Pancreas (tissue), 10 donors: ENCODE measurements at places on chromosomes 5 and 9.

DNA sequence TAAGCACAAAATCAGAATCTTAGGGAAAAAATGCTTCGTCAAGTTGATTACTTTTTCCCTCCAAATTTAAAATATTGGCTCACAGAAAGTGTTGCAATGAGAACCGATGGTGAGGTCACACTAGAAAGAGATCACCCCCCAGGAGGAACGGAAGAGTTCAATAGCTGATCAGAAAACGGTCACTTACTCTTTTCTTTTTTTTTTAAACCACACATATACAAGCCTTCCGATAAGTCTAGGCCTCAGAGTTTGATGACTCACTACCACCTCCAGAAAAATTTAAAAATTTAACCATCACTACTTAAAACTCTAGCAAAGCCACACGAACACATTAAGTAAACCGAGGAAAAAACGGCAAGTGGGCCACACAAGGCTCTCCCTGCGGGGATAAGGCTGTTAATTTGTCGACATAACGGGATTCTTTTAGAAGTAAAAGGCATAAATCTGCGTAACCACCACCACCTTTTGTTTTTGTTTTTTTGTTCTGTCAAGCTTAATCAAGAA lies 1.2 kb downstream of the SURF4 start:
- peak overlapping the region; percentile 100 for H3K4me3 ChIP-seq
- H3K36me3 ChIP-seq, result no peaks in the 10 kb centered on the region
- no peak for DNase-seq
- H3K27ac ChIP-seq, result peak overlapping the region; percentile 93
- H3K27me3 ChIP-seq, result no peaks in the 10 kb centered on the region

- H3K4me3 ChIP-seq, result no peak overlapping the region
- peak; percentile 9 for DNase-seq
- no peaks in the 10 kb centered on the region for H3K27me3 ChIP-seq
- no peaks in the 10 kb centered on the region for H3K36me3 ChIP-seq
These were observed 136.2 kb upstream of the LPCAT1 start for GRCh38 chr5:1660001-1660400.

GRCh38 chr9:129900263-129901027 lies 65.2 kb downstream of the USP20 start:
- H3K4me3 ChIP-seq, result no peak overlapping the region
- H3K36me3 ChIP-seq, result no peaks in the 10 kb centered on the region
- DNase-seq, result no peak
- H3K4me1 ChIP-seq, result no peaks in the 10 kb centered on the region
- H3K27ac ChIP-seq, result no peak overlapping the region

- H3K4me3 ChIP-seq, result no peak overlapping the region
- H3K27me3 ChIP-seq, result no peaks in the 10 kb centered on the region
- no peaks in the 10 kb centered on the region for H3K36me3 ChIP-seq
- no peak overlapping the region for H3K27ac ChIP-seq
- DNase-seq, result no peak
These were observed 26.7 kb downstream of the LNPEP start for GRCh38 chr5:96962540-96962991.

DNA sequence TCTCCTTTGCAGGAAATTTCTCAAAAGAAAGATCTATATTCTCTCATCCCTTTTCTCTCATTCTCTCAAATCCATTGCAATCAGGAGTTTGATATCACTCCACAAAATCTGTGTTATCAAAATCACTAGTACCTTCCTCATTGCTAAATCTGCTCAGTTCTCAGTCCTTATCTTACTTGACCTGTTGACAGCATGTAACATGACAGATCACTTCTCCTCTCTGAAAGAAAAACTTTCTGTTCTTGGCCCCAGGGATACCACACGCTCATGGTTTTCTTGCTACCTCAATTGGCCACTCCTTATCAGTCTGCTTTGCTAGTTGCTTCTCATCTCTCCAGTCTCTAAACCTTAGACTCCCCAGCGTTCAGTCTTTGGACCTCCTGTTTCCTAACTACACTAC lies 22.1 kb downstream of the SRP19 start:
- peaks cover 56% of the 10 kb centered on the region for H3K36me3 ChIP-seq
- H3K27me3 ChIP-seq, result no peaks in the 10 kb centered on the region
- no peak overlapping the region for H3K4me3 ChIP-seq

GRCh38 chr5:155826611-155827507 lies 500.1 kb upstream of the SGCD start:
- no peaks in the 10 kb centered on the region for H3K36me3 ChIP-seq
- H3K27ac ChIP-seq, result no peak overlapping the region
- no peaks in the 10 kb centered on the region for H3K4me1 ChIP-seq
- no peak overlapping the region for H3K4me3 ChIP-seq

DNA sequence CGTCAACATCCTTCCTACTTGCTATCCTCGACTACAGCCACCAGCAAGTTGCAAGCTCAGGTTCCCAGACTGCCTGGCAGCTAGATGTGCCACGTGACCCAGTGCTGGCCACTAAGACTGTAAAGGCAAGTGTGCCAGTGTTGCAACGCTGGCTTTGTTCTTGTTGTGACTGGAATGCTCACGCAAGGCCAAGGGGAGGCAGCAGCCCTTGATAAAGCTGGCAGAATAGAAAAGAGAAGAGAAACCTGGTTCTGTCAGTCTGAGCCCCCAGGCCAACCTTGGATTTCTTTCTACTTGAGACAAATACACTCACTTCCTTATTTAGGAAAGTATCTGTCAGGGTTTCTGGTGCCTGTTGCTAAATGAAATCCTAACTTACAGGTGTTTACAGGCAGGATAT lies 113.0 kb downstream of the KLHL3 start:
- H3K4me1 ChIP-seq, result peaks cover 12% of the 10 kb centered on the region
- peak; percentile 73 for DNase-seq
- H3K27ac ChIP-seq, result peak overlapping the region; percentile 83
- H3K36me3 ChIP-seq, result no peaks in the 10 kb centered on the region

DNA sequence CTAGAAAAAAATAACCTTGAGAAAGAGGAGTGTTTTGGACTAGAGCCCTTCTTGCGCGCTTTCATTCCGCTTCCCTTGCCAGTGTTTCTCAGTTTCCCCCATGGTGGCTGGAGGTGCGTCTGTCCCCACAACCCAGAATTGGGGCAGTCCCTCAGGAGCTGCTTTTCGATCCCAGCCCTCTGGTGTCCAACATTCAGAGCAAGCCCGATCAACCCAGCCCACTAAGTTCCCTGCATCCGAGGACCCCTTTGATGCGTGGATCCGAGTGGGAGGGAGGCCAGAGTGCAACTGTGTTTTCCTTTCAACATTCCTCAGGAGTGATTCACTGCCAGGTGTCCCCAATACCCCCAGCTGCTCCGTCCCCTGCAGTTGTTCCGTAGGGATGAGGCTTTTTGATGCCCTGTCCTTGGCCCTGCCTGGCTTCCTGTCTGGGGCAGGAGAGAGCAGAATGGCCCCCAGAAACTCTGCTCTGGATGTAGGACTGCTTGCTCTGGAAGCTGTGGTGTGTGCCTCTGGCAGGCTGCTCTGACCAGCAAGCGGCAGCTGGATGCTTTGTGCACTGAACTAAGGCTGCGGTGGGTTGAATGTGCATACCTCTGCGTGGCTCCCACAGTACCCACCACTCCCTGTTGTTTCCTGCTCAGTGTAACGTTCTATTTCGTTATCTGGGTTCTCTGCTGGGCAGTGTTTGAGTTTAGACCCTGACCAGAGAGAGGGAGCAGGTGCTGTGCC lies 117.5 kb downstream of the BOD1 start:
- no peak overlapping the region for H3K4me3 ChIP-seq
- H3K36me3 ChIP-seq, result no peaks in the 10 kb centered on the region
- peaks cover 55% of the 10 kb centered on the region for H3K4me1 ChIP-seq
- no peaks in the 10 kb centered on the region for H3K27me3 ChIP-seq
- no peak for DNase-seq
- H3K27ac ChIP-seq, result peak overlapping the region; percentile 81

- H3K4me1 ChIP-seq, result no peaks in the 10 kb centered on the region
- no peak overlapping the region for H3K4me3 ChIP-seq
- H3K27me3 ChIP-seq, result no peaks in the 10 kb centered on the region
- no peaks in the 10 kb centered on the region for H3K36me3 ChIP-seq
- H3K27ac ChIP-seq, result no peak overlapping the region
These were observed 10.5 kb downstream of the ARSK start for GRCh38 chr5:95565280-95565920.

- no peak overlapping the region for H3K27ac ChIP-seq
- no peaks in the 10 kb centered on the region for H3K4me1 ChIP-seq
- H3K36me3 ChIP-seq, result no peaks in the 10 kb centered on the region
- no peaks in the 10 kb centered on the region for H3K27me3 ChIP-seq
These were observed 6.9 kb downstream of the OLFML2A start for GRCh38 chr9:124783830-124784229.

DNA sequence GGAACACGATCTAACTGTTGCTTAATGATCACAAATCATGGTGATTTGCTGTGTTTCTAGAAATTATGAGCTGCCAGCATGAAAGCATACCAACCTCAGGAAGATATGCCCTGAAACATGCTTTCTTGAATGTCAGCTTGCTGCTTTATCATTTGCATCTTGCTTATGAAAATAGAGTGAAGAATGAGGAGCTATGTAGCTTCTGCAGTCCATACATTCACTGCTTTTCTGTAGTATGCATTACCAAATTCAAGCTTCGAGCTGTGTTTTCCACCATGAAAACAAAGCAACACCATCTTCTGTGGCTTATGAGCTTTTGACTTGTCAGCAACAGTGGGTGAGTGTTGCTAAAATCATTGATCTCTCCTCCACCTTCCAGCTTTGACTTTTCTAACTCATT lies 16.5 kb downstream of the F2RL2 start:
- peaks cover 3% of the 10 kb centered on the region for H3K36me3 ChIP-seq
- no peak overlapping the region for H3K4me3 ChIP-seq

- H3K27ac ChIP-seq, result no peak overlapping the region
- peaks cover 12% of the 10 kb centered on the region for H3K4me1 ChIP-seq
- no peak overlapping the region for H3K4me3 ChIP-seq
- H3K27me3 ChIP-seq, result no peaks in the 10 kb centered on the region
These were observed 8.3 kb downstream of the UBE2D2 start for GRCh38 chr5:139569270-139569955.
